ENCODE measurements at places on chromosomes 16 and 17. TPM values are rescaled to one million over a fixed set of nuclear protein-coding genes. Genes with fewer than 3 reads are reported as not detected.

Gene RSKR
- total RNA-seq: 2.5 TPM

Gene MAP2K6
- total RNA-seq: 1.6 TPM

Gene RNF157
- total RNA-seq: 3.1 TPM

Gene NPIPA3
- not detected for total RNA-seq

Gene KRTAP2-2
- total RNA-seq: not detected

Gene XYLT1
- total RNA-seq: 28.9 TPM

Gene KRTAP9-4
- not detected for total RNA-seq

Gene TMEM114
- not detected for total RNA-seq

Gene SEZ6L2
- 9.1 TPM for total RNA-seq

Gene TMEM220
- 9.1 TPM for total RNA-seq

Gene ARMC7
- total RNA-seq: 4.5 TPM

Gene KRTAP1-1
- not detected for total RNA-seq

Gene DNASE1L2
- total RNA-seq: 0.82 TPM

Gene MEFV
- 1.7 TPM for total RNA-seq

Gene COA3
- 96.4 TPM for total RNA-seq

Gene TUBG1
- total RNA-seq: 22.2 TPM

Gene SPATA22
- 0.36 TPM for total RNA-seq

Gene CHST5
- not detected for total RNA-seq

Gene SLC9A5
- total RNA-seq: 0.68 TPM

Gene PPY
- total RNA-seq: not detected

Gene KRTAP3-1
- not detected for total RNA-seq

Gene CDC6
- 1.5 TPM for total RNA-seq

Gene CDH11
- total RNA-seq: 146 TPM

Gene CWC25
- total RNA-seq: 32.4 TPM

Gene MYH8
- not detected for total RNA-seq

Gene SP2
- 8.3 TPM for total RNA-seq

Gene KRTAP2-3
- not detected for total RNA-seq

Gene ARHGAP23
- 21.0 TPM for total RNA-seq

Gene OR3A1
- not detected for total RNA-seq

Gene TPPP3
- 27.4 TPM for total RNA-seq

Gene USP43
- total RNA-seq: not detected

Gene SPIRE2
- total RNA-seq: 1.8 TPM

Gene ZPBP2
- total RNA-seq: not detected

Gene ST6GALNAC2
- 8.6 TPM for total RNA-seq

Gene KRT39
- total RNA-seq: not detected

Gene MGAT5B
- total RNA-seq: 0.71 TPM

Gene STX1B
- 4.4 TPM for total RNA-seq

Gene ASPA
- 1.2 TPM for total RNA-seq

Gene CD7
- total RNA-seq: not detected
